Mesenteric fat pad (tissue), 1 donor: ENCODE measurements at places on chromosomes 7 and 10. TPM values are rescaled to one million over a fixed set of nuclear protein-coding genes. Genes with fewer than 3 reads are reported as not detected.

The GIMAP5 gene
- total RNA-seq: 26.6 TPM

The SPDYE16 gene
- total RNA-seq: not detected

The ANKRD7 gene
- not detected for total RNA-seq

The TDRD1 gene
- 0.16 TPM for total RNA-seq

GRCh38 chr10:33434933-33435332, 100.5 kb upstream of the NRP1 start:
- no peak for DNase-seq

DNA sequence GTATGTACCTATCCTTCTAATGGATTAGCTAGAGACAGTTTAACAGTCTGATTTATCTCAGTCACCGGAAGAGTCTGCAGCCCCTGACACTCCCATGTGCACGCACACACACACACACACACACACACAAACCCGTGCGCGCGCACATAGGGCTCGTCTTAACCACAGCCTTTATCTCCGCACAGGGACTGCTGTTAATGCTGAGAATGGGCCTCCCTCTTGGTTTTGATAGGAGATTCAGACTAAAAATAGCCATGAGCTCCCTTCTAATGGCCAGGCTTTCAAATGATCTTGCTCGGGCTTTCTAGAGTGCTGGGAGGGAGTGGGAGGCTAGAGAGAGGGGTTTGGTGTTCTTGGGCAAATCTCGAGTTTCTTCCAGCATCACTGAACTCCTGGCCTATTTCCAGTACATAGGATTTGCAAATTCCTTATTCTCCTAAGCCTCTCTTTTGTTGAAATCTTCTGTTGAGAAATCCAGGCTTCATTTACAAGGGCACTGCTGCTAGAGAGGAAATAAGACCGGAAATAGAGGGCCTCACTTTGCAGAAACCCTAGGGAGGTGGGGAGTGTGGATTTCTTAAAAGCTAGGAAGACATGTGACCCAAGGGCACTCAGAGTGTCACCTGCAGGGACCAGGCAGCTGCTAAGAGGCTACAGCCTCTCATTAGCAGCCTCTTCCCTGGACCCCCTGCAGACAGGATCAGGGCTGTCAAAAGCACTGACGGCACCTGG, 2.4 kb downstream of the TMEM72 start:
- DNase-seq: no peak

GRCh38 chr10:35307297-35307696, 29.0 kb upstream of the CCNY start:
- no peak for DNase-seq

- DNase-seq: no peak
Measured at GRCh38 chr10:28431139-28431538, 101.8 kb upstream of the WAC start.

- DNase-seq: no peak
Measured at GRCh38 chr10:90959826-90960225, 38.9 kb upstream of the ANKRD1 start.

DNA sequence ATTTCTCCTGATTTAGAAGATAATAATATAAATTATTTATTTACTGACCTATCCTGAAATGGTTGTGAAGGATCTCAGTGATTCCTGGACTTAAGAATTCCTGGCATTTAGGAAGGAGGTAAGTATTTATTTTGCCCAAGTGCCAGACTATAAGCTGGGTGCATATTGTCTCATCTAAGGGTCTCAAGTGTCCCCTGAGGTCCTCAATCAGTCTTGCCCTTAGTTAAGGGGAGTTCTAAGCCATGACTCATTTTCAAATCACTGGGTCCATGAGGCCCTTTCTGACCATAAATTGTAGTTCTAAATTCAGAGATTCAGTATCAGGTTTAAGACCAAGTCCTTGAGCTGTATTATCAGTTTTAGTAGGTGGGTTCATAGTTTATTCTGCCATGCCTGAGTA, 251.6 kb upstream of the MEOX2 start:
- no peak for DNase-seq

- peak; percentile 64 for DNase-seq
Measured at GRCh38 chr7:3064067-3064466, 20.4 kb upstream of the CARD11 start.

DNA sequence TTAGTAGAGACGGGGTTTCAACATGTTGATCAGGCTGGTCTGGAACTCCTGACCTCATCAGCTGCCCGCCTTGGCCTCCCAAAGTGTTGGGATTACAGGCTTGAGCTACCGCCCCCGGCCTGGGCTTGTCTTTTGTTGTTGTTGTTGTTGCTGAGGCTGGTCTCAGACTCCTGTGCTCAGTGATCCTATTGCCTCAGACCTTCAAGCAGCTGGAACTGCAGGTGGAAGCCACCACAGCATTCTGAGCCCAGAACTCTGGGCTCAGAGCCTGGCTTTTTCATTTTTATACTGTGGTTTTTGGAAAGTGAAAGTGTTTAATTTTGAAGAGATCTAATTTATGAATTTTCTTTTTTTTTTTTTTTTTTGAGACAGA, 16.2 kb upstream of the DNAJB6 start:
- no peak for DNase-seq

DNA sequence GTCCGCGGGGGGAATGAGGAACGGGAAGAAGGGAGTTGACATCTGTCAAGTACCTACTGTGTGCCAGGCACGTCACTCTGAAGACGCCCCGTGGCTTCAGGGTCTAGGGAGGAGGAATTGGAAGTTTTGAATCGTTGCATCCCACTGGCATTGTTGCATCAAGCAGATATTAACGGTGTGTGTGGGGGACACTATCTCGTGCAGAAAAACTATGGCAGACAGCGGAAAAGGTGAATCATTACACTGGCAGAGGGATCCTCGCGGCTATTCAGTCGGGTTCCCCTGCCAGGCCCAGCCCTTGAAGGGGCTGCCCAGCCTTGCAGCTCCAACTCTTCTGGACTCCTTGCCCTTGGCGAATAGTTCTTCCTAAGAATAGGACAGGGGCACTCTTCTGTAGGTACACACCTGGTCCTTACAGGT, 1.0 kb upstream of the KIAA1549 start:
- no peak for DNase-seq
